Large intestine (tissue), 12 donors: ENCODE measurements at places on chromosomes 4 and X. TPM values are rescaled to one million over a fixed set of nuclear protein-coding genes. Genes with fewer than 3 reads are reported as not detected.

- H3K36me3 ChIP-seq = no peaks in the 10 kb centered on the region
- no peaks in the 10 kb centered on the region for H3K27me3 ChIP-seq
- H3K4me3 ChIP-seq = no peak overlapping the region
- DNase-seq = no peak
- no peak overlapping the region for H3K27ac ChIP-seq
Observed at GRCh38 chrX:78384486-78384885, 57.1 kb upstream of the CYSLTR1 start.

GRCh38 chr4:150325872-150326271 is 247.6 kb downstream of the DCLK2 start:
- no peaks in the 10 kb centered on the region for H3K27me3 ChIP-seq
- H3K4me3 ChIP-seq = no peak overlapping the region
- H3K36me3 ChIP-seq = peaks cover 8% of the 10 kb centered on the region
- H3K4me1 ChIP-seq = no peaks in the 10 kb centered on the region
- no peak overlapping the region for H3K27ac ChIP-seq

The MPP1 gene
- polyA plus RNA-seq = 86.4 TPM

The GJB1 gene
- 64.0 TPM for polyA plus RNA-seq

The F8A2 gene
- not detected for polyA plus RNA-seq
